ENCODE measurements at places on chromosomes 6 and 20.

- peak; percentile 50 for DNase-seq
Observed at GRCh38 chr6:46011188-46012085, 4.2 kb downstream of the CLIC5 start.

DNA sequence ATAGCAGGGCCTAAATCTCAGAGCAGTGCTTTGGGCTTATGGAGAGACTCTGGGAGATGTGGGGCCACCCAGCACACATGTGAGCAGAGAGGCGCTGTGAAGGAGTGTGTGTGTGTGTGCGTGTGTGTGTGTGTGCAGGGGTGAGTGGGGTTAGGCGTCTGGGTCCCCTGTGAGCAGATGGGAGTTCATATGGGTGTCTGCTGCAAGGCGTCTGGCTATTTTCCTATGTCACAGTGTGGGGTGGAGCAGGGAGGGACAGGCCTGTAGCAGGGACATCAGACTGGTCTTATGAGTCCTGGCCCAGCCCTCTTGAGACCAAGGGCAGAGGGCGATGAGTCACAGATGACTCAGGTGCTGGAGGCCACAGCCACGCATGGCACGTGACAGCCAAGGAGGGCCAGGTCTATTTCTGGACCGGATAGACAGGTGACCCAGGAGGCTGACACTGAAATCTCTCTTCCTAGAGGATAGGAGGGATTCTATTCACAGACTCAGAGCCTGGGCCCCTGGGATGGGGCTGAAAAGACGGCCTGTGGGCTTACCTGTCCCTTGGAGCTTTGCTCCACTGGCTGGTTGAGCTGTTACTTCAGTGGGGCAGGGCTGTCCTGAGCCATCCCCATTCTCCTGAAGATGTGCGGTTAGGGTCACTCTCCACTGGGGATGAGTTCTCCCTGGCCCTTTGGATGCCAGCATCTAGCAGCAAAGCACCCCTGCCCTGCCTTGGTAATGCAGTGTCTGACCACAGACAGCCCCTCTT lies 28.9 kb downstream of the VEGFA start:
- DNase-seq, result no peak

DNA sequence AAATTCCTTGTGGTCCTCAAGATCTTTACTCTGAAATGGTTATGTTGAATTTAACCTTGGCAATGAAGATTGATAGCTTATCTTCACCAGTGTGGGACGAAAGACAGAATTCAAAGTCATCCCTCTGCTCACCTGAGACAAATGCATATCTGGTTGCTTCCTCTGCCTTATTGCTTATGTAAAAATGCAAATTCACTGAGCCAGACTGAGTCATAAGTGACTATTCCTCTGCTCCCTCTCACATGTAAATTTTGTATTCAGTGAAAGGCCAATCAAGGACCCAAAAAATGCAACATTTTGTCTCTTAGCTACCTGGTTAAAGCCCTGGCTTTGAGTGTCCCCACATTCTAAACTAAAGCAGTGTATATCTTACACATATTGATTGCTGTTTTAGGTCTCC lies 593.1 kb upstream of the GJE1 start:
- no peak for DNase-seq

DNA sequence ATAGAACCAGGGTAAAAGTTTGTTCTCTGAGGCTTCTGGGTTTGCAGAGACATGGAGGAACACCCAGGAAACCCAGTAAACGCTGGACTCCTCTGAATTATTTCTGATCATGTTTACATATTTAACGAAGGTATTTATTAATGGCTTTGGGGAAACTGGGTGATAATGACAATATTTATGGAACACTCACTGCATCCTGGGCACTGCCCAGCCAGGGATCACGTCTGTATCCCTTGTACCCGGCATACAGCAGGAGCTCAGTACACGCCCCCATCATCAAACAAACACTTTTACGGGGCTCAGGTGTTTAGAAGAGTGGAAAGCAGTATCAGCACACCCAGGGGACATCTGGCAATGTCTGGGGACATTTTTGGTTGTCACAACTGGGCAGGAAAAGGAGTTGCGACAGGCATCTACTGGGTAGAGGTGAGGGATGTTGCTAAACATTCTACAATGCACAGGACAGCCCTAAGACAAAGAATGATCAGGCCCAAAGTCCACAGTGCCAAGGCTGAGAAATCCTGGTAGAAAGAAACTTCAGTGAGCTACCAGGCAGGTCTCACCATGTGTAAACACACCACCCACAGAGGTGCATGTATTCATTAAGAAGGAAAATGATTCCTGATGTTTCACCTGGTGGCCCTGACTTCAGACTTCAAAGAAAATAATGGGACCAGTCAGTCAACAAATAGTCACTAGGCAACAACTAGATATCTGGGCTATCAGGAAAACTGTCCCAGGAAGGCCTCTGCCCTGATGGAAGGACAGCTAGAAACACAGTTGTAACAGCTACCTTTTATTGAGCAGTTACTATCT lies 35.3 kb downstream of the ZMYND8 start:
- no peak for DNase-seq

DNA sequence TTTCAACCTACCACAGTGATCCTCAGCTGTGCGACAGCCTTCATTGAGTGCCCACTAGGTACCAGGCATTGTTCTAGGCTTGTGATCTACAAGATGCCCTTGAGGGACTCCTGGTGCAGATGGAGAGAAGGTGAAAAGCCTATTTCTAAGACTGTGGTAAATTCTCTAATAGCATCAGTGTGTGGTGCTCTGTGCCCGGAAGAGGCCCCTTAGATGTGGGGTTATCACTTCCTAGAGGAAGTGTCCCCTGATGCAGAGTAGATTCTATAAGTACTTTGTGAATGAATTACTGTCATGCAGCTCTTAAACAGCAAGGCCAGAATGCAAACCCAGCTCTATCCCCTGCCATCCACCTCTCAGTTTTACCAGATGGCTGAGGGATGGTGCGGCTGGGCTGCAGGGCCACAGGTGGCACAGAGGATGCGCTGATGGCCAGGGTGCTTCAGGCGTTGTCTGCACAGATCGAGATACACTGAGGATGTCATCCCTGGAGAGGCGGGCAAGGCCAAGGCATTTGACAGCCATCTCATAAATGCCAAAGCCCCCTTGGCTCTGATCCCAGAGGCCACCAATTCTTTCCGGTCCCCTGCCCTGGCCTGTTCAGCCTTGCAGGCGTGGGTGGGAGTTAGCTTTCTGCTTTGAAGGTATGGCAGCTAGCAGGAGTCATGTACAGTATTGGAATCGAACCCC lies 96.7 kb downstream of the TOX2 start:
- DNase-seq, result no peak

DNA sequence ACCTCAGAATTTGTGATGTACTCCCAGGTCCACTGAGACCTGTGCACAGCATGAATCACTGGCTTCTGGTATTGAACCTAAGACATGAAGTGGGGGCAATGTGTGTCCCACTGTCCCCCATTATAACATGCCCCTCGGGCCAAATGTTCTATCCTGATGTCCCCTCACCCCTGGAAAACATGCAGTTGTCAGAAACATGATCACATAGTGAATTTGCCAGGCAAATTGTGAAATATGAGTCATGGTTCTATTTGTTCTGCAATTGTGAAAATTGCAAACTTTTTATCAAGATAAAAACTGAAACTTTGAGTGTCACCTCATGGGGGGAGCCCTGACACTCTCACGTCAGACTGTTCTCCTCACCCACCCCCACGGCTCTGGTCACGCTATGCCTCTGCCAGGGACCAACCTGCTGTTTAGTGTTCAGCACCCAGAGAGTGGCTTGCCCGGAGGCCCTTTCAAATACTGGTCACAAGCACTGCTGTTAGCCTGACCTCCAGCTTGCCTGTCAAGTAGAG lies 305.3 kb downstream of the CLIC5 start:
- peak; percentile 3 for DNase-seq

GRCh38 chr6:14520536-14520935 lies 403.0 kb downstream of the CD83 start:
- no peak for DNase-seq

GRCh38 chr20:62815066-62815991 lies 1.5 kb upstream of the COL9A3 start:
- no peak for DNase-seq

DNA sequence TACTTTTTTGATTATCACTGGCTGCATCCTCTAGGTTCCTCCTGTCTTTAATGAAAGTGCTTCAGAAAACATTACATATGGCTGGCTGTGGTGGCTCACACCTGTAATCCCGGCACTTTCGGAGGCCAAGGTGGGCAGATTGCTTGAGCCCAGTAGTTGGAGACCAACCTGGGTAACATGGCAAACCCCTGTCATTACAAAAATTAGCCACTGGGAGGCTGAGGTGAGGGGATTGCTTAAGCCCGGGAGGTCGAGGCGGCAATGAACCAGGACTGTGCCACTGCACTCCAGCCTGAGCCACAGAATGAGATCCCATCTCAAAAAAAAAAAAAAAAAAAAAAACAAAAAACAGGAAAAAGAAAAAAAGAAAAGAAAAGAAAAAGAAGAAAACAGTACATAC lies 35.3 kb downstream of the BEND3 start:
- DNase-seq, result no peak

GRCh38 chr20:50295762-50296449 lies 105.3 kb downstream of the CEBPB start:
- DNase-seq, result no peak

DNA sequence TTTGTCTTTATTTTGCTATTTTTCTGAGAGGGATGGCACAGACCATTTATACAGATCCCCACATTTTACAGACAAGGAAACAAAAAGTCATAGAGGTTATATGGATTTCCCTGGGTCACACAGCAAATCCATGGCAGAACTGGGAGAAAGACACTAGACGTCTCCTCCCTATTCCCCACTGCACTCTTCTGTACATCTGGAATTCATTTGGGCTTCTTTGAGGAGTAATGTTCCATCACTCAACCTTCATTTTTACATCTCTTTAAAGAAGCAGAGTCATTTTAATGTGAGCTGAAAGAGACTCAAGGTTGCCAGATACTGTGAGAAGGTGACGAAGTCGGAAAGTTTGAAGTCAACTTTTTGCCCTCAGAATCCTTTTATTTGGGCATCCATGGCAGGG lies 207.3 kb downstream of the OTOR start:
- no peak for DNase-seq

- DNase-seq, result no peak
Observed at GRCh38 chr6:2861060-2861821, 19.6 kb upstream of the SERPINB1 start.

DNA sequence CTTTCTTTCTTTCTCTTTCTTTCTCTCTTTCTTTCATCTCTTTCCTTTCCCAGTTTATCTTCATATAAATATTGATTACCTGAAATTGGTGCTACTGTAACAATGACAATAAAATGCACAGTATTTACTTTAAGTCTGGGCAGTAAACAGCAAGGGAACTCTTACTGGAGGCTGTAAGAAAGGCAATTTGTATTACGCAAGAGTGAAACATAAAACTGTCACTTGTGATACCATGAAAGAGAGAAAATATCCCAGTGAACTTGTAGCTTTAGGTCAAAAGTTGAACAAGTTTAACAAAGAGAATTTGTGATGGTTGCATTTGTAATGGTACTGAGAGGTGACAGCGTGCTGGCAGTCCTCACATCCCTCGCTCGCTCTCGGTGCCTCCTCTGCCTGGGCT lies 80.0 kb downstream of the EYS start:
- no peak for DNase-seq

DNA sequence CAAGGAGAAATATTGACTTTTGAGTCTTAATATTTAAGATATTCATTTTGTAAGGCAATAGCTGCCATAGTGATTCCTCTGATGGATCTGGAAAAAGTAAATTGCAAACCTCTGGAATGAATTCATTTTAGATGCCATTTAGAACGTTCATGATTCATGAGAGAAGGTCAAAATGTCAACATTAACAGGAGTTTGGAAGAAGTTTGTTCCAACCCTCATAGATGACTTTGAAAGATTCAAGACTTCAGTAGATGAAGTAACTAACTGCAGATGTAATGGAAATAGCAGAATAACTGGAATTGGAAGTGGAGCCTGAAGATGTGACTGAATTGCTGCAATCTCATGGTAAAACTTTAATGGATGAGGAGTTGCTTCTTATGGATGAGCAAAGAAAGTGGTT lies 100.9 kb upstream of the CCN2 start:
- no peak for DNase-seq

- DNase-seq, result no peak
Observed at GRCh38 chr20:51272401-51272800, 249.5 kb upstream of the KCNG1 start.

DNA sequence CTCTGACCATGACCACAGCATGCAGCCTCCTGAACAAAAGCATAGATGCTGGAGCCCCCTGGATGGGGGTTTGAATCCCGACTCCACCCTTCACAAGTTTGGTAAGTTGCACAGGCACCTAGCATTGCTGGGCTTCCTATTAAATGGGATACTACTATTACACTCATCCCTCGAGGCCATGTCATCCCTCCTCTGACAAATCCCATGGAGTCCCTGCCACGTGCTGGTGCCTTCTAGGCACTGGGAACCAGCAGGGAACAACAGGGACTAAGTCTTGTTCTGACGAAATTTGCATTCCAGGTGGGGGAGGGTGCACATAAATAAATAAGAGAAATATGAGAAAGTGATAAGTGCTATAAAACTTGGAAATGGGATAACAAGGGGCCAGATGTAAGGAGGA lies 15.3 kb upstream of the SIRPA start:
- DNase-seq, result no peak

- no peak for DNase-seq
Observed at GRCh38 chr6:169844946-169845345, 93.5 kb downstream of the ERMARD start.

GRCh38 chr6:126127659-126128058 lies 141.3 kb downstream of the TRMT11 start:
- no peak for DNase-seq

- peak; percentile 57 for DNase-seq
Observed at GRCh38 chr6:44072959-44073611, 54.2 kb downstream of the MRPL14 start.

DNA sequence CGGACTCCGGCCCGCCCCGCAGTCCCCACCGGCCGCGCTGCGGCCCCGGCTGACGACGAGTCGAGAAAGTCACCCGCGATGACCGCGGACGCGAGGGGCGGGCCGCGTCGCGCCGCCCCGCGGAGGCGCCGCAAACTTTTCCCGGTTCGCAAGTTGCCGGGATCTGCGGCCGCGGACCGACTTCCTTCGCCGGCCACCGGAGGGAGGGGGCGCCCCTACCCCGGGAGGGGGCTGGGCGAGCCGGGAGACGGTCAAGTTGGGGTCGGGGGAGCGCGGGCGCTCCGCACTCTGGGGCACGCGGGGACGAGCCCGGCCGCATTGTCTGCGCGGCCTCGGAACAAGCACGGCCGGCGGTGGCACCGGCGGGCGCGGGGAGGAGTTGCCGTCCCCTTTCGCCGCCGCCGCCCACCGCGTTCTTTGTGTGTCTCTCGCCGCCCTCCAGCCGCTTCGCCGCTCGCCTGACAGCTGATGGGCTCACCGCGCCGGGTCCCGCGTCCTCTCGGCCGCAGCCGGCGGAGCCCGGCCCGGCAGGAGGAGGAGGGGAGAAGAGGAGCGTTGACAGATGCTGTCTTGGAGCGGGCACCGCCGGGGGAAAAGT lies 131.6 kb downstream of the OGFRL1 start:
- no peak for DNase-seq

GRCh38 chr6:137750297-137750696 lies 116.8 kb upstream of the TNFAIP3 start:
- no peak for DNase-seq

- no peak for DNase-seq
Observed at GRCh38 chr20:34941226-34941625, 14.4 kb downstream of the GSS start.

Data from activated T-helper 1 cell treated with Interleukin-2 at 50 U/mL for 16 hours (primary cell).